Uterus (tissue), 4 donors: ENCODE measurements at places on chromosomes 5 and 9.

DNA sequence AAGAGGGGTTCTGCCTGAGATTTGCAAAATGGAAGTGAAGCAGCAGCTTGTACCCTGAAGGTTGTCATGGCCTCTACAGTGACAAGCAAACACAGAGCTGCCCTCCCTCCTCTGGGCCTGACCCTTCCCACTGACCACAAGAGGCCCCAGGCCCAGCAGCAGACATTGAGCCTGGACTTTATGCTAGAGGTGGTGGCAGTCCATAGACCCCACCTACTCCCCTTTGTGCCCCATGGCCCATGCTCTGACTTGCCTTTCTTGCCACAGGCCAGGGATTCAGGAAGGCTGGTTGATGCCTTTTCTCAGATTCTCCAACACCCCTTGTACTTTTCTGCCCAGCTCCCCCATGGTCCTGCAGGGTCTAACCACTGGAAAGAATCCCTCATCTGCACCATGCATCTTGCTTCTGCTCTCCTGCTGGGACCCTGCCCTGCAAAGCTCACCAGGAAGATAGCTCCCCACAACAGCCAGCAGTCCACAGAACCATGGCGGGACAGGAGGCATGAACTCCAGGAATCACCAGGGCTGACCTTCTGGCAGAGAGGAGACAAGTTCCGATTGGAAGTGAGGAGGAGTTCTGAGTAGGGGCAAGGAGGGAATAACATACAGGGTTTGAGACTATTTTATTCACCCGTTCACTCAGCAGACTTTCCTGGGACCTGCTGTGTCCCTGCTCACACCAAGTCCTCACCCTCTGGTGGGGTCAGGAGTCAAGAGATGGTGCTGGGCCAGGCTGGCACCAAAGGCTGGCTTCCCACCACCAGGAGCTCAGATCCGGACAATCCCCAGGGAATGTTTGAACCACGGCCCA lies 263.8 kb downstream of the SYK start:
- DNase-seq = no peak

DNA sequence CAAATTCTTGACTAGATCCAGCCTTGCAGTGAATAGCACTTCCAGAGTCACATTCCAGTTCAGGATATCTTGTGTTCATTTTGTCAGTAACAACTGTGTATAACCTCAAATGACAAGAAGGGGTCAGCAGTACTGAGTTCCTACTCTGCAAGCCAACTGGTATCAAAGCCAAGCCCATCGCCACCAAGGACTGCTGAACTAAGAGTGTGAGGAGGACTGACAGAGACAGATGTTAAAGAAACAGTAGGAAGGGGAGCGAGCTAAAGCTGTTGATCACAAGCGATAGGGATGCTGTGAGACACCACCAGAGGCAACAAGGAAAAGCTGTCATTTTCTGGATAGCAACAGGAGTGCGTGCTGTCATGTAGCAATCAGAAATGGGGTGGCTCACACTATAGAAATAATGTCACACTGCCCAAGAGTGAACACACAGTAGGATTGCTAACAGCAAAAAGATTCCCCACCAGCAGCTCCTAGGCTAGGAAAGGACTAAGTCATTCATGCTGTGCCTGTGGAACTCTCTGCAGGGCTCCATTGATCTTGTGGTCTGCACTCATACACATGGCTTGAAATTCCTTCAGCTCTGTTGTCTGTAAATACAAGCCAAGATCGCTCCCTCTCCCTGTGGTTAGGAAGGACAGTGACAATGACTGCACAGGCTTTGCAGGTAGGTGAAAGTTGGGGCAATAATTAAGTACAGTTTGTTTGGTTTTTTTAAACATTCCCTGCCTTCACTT lies 658.6 kb downstream of the NR2F1-AS1 start:
- no peak for DNase-seq

GRCh38 chr9:127474592-127474991 lies 23.3 kb downstream of the LRSAM1 start:
- DNase-seq = no peak

DNA sequence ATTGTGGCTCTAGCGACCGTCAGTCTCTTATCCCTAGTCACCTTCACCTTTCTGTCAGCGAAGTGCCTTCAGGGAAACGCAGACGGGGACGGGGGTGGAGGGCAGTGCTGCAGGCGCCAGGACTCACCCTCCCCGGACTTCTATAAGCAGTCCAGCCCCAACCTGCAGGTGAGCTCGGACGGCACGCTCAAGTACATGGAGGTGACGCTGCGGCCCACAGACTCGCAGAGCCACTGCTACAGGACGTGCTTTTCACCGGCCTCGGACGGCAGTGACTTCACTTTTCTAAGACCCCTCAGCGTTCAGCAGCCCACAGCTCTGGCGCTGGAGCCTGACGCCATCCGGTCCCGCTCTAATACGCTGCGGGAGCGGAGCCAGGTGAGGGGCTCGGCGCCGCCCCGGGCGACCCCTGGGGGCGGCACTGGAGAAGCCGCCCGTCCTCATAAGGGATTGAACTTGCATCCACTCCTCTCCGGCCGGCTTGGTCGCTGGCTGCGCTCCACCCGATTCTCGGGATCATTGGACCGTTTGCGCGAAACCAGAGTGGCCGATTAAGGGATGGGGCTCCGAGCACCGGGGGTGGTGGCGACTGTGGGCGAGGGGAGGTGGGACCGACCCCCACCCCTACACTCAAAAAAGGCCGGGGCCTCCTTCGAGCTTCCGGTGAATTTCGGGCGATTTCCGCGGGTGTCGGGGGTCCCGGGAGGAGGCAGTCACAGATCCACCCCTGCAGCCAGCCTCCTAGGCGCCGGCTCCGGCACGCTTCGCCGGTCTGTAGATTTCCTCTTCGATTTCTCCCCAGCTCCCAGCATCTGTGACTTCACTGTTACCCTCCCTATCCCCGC lies 2.7 kb downstream of the PCDHGC5 start:
- no peak for DNase-seq

DNA sequence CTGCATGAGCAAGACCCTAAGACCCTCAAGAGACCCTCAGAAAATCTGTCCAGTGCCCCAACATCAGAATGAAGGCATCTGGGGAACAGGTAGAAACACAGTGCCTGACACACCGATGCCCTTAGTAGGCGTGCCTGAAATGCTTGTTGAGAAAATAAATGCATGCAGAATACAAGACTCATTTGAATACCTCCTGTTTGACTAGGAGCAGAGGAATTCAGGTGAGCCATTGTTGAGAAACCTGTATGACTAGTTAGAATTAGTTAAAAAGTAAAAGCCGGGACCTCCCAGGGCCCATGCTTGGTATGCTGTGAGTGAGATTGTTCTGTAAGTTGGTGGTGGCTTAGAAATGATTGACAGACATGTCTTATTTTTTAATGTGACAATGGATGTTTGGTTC lies 55.0 kb downstream of the WWC1 start:
- DNase-seq = no peak

- peak; percentile 42 for DNase-seq
Measured at GRCh38 chr5:147396070-147396823, 113.6 kb downstream of the DPYSL3 start.

GRCh38 chr5:28296254-28297013 lies 1258.0 kb upstream of the CDH9 start:
- no peak for DNase-seq

GRCh38 chr5:36883894-36884462 lies 7.4 kb downstream of the NIPBL start:
- DNase-seq = no peak

DNA sequence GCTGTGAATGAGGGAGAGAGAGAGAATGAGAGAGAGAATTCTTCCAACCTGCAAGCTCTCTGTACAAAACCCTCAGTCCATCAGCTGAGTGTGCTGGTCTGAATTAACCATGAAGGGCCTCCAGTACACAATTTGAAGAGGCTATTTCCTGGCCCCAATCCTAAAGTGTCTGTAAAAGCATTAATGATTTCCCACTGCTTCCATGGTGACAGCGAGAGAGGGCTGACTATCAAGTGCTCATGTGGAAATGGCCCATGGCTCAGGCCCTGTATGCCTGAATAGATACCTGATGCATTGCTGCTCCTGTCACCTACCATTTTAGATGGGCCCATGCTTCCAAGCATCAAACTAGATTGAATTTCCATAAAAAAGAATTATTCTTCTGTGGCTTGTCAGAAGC lies 592.4 kb downstream of the KIF4B start:
- no peak for DNase-seq

DNA sequence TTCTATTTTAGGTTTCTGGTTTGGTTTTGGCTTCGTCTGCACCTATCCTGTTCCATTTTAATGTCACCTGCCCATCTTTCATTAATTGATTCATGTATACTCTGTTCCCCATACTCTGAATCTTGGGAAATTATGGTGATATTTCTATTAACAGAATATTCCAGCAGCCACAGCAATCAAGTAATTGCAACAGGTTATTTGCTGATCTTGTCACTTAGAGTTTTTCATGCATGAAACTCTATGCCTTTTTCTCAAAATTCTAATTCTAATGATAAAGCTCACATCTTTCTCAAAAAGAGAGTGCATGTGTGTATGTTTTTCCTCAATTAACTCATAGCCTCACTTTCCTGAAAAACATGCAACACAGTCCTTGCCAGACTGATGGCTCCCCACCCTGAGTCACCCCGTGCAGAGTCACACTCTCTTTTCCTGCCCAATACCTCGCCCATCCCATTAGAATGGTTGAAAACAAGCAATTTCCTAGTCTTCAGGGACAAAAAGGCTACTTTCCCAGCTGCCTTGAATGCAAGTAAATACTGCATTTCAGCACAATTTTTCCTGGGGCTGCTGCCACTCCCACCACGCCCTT lies 15.6 kb downstream of the GFRA3 start:
- no peak for DNase-seq

GRCh38 chr5:15014809-15015208 lies 143.2 kb upstream of the ANKH start:
- DNase-seq = no peak

DNA sequence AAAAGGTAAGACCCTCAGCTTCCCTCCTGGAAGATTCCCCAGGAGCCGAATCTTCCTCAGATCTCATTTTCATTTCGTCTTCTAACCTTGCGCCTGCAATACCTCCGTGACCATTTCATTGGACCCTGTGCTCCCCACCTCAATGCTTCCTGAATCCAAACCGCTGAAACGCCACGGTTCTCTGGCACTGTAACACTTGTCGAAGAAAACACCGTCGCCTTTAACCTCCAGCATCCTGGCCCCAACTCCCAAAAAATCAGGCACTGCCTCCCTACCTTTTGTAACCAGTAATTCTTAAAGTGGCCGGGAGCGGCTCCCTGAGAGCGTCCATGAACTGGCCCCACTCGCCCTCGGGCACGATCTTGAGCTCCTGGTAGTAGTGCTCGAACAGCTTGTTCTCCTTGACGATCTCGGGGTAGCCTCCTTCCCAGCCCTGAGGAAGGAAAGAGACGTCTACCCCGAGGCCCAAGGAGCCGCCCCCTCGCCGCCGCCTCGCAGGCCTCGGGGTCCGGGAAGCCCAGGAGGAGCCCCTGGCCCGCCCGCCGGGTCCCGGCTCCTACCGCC lies 438 bp downstream of the NSUN2 start:
- DNase-seq = no peak

DNA sequence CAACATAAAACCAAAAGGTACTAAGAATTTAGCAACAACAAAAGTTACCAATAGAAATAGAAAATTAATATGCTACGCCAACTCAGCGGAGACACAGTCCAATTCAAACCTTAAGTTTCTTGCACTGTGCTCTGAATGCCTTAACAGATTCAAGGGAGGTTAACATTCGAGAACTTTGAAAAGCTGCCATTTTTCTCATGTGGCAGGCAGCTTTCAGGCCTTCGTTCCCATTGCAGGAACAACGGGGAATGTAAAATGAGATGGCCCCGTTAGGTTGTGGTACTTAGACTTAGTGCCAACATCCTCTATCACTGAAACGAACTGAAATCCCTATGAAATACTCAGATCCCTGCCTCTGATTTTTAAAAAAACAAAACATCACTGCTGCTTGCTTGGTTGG lies 22.4 kb downstream of the FNBP1 start:
- DNase-seq = no peak

DNA sequence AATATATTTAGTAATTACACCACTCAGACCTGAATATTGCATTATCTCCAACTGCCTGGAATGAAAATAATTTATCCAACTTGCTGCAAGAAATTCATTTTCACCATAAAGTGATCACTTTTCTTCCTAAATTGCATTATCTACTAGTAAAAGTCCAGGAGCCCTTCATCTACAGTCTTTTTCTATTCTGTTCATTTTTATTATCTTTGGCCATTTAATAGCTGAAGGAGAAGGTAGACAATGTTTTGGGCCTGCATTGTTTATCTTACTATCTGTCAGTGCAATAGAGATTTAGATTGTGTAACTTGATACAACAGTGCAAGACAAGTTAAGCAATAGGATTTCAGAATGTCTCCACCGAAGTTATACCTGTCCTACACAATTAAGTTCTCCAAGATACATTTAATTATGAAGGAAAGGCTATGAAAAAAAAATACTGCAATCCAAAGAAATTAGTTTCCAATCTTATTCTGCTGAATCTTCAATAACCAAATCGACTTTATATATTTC lies 1339.7 kb upstream of the CDH6 start:
- no peak for DNase-seq

- no peak for DNase-seq
Measured at GRCh38 chr9:131635892-131636291, 90.6 kb downstream of the PRRT1B start.

DNA sequence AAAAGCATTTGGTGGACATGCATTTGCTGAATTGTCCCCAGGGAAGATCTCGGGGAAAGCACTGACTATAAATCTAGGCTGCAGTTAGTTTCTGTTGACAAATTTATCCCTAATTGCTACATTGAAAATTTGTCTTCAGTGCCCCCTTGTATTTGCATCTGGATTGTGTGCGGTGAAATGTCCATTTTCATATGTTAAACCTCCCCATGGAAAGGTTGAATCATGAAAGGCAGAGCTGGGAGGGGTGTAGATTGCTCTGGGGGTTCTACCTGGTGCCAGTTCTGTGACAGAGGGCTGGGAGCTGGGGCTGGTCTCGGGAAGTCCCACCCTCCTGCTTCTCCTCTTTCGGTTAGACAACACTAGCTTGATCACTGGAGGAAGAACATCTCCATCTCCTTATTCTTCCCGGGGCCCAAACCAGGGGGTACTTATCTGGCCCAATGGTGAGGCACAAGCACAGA lies 101.9 kb downstream of the GADD45G start:
- DNase-seq = no peak

DNA sequence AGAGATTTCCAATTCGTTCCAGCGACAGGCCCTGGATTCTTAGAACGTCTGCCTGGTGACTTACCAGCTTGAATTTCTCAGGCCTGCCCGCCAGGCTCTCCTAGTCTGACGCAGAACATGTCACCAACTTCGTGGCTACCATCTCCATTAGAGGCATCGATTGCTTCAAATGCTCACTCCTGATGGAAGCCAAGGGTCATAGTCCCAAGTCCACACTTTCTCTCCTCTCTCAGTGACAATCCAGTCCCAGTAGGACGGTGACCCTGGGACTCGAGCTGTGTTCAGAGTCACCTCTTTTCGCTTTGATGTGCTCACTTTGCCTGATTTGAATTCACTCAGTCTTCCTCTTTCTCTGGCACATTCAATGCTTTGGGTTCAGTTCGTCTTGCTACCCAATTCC lies 94.8 kb downstream of the GADD45G start:
- DNase-seq = no peak

GRCh38 chr9:8799615-8800014 lies 1000.0 kb upstream of the DMAC1 start:
- no peak for DNase-seq

GRCh38 chr9:88287972-88288371 lies 100.3 kb upstream of the SPIN1 start:
- DNase-seq = no peak

GRCh38 chr9:123550012-123550411 lies 194.0 kb downstream of the CRB2 start:
- DNase-seq = no peak

- DNase-seq = no peak
Measured at GRCh38 chr5:121797681-121798518, 53.8 kb upstream of the FTMT start.

- DNase-seq = no peak
Measured at GRCh38 chr5:148957591-148958202, 105.2 kb downstream of the SH3TC2 start.
